ENCODE measurements at places on chromosomes 5 and 9.

GRCh38 chr5:53784596-53784995, 224.2 kb downstream of the NDUFS4 start:
- no peaks in the 10 kb centered on the region for H3K36me3 ChIP-seq
- no peak overlapping the region for H3K27ac ChIP-seq
- peaks cover 11% of the 10 kb centered on the region for H3K27me3 ChIP-seq
- DNase-seq: no peak

GRCh38 chr9:79014929-79015699, 556.7 kb upstream of the TLE4 start:
- H3K4me3 ChIP-seq: no peak overlapping the region
- H3K36me3 ChIP-seq: no peaks in the 10 kb centered on the region
- no peaks in the 10 kb centered on the region for H3K27me3 ChIP-seq
- no peak overlapping the region for H3K27ac ChIP-seq
- no peak for DNase-seq

DNA sequence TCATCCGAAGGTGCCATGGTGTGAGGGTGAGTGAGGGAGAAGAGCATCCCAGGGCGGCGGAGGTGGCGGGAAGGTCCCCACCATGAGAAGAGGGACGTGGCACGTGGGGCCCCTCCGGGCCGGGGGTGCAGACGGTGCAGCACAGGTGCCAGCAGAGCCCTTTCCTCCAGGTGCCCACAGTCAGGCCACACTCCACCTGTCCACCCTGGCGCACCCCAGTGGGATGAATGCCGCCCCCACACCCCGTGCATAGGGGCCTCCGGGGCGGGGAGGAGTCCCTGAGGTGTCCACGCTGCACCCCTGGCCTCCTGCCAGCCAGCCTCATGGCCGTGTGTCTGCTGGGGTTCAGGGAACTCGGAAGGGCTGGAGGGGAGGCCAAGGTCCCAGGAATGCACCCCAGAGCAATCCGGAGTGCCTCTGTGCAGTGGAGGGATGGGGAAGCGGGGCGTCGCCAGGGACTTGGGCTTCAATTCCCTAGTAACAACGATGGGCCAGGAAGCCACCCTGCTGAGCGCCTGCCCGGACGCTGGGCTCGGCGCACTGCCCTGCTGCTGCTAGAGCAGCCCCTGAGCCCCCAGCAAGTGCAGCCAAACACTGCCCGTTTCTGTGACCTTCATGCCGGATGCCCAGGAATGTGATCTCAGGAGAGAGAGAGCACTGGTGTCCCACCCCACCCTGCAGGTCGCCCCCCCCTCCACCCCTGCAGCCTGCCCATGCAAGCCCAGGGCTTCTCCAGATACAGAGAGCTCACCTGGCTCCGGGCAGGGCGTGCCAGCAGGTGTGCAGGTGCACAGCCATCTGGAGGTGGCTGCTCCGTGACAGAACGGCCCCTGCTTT, 8.8 kb upstream of the NACC2 start:
- H3K27me3 ChIP-seq: no peaks in the 10 kb centered on the region
- H3K4me3 ChIP-seq: no peak overlapping the region
- peaks cover 25% of the 10 kb centered on the region for H3K4me1 ChIP-seq
- no peak for DNase-seq
- peaks cover 14% of the 10 kb centered on the region for H3K36me3 ChIP-seq

GRCh38 chr9:123394291-123395235, 38.6 kb downstream of the CRB2 start:
- H3K27me3 ChIP-seq: no peaks in the 10 kb centered on the region
- no peaks in the 10 kb centered on the region for H3K4me1 ChIP-seq
- H3K27ac ChIP-seq: no peak overlapping the region
- DNase-seq: no peak

- H3K27me3 ChIP-seq: peaks cover 45% of the 10 kb centered on the region
- H3K36me3 ChIP-seq: peaks cover 2% of the 10 kb centered on the region
- DNase-seq: no peak
- no peaks in the 10 kb centered on the region for H3K4me1 ChIP-seq
These were observed 11.2 kb upstream of the PCDH1 start for GRCh38 chr5:141889282-141889871.

All from effector memory CD8-positive, alpha-beta T cell (primary cell).